ENCODE measurements at places on chromosomes 12 and 14. TPM values are rescaled to one million over a fixed set of nuclear protein-coding genes. Genes with fewer than 3 reads are reported as not detected.

Gene RPGRIP1
- total RNA-seq = 0.20 TPM

Gene LHX5
- total RNA-seq = 0.07 TPM

Gene DNAI7
- 0.18 TPM for total RNA-seq

Gene KRT3
- total RNA-seq = 0.08 TPM

Gene EEF1AKMT3
- total RNA-seq = 6.8 TPM

Gene NPAS3
- not detected for total RNA-seq

Gene HCAR1
- total RNA-seq = not detected

Gene INSM2
- 0.05 TPM for total RNA-seq

Gene PDE3A
- 2.6 TPM for total RNA-seq

Gene RNF212B
- not detected for total RNA-seq

Gene CLEC2A
- total RNA-seq = not detected

Gene TMEM30B
- 0.29 TPM for total RNA-seq

Gene SOAT2
- total RNA-seq = 0.40 TPM

Gene CISTR
- total RNA-seq = not detected

Gene DPF3
- total RNA-seq = 0.06 TPM

Gene PMCH
- total RNA-seq = not detected

Gene NGB
- not detected for total RNA-seq

Gene FKBP4
- total RNA-seq = 107 TPM

Gene RNASE2
- not detected for total RNA-seq

Gene AICDA
- 0.13 TPM for total RNA-seq
